Femur (tissue), 1 donor: ENCODE measurements at places on chromosomes 4 and X.
A peak's percentile ranks its signal among the peaks of the same experiment; 100 is the strongest.

- DNase-seq, result no peak
These were observed 53.8 kb downstream of the CXCL1 start for GRCh38 chr4:73922766-73923630.

DNA sequence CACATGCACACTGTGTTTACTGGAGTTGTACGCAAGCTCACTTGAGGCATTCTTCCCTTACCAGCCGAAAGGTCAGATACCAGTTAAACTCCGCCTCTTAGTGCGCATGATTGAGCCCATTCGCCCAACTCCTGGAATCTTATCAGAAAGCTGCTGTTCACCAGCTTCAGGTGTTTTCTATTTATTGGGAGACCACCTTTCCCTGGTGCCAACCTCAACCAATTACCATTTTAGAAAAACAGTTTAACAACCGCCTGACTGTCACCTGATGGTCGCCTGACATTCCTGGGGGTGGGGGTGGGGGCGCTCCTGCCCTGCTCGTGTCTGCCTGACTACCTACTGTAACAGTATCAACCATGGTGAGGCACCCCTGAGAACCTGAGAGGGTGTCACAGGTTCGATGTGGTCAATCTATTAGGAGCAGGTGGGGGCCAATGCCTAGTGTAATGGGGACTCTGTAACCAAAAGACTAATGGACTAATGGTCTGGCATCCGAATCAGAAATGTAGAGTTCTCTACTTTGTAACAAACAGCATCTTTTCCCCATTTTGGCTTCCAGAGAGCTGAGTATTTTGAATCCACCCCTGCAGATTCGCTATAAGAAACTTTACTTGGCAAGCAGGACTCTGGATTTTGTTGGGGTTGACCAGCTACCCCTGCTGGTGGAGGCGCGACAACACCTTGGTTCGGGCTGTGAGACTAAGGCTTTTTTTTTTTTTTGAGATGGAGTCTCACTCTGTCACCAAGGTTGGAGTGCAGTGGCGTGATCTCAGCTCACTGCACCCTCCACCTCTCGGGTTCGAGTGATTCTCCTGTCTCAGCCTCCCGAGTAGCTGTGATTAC lies 58.2 kb upstream of the ZNF157 start:
- peak; percentile 57 for DNase-seq

- no peak for DNase-seq
These were observed 146.6 kb upstream of the FAM47C start for GRCh38 chrX:36861601-36862000.

DNA sequence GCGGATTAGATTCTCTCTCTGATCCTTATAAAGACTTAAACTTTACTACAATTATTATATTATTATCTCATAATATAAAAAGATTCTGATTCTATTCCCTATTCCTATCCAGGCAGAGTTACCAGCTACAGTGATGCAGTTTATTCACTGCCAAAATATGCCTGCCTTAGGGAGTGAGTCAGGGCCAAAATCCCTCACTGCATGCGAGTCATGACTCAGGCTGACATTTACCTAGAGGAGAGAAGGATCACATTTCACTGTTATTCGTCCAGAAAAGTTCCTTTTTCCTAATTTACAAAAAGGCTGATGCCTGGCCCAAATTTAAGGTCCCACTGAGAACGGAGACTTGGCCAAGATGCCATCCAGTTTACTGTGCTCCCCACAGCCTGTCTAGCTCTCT lies 168.5 kb upstream of the LDB2 start:
- DNase-seq, result peak; percentile 23

- DNase-seq, result no peak
These were observed 19.2 kb downstream of the OTC start for GRCh38 chrX:38371641-38372040.

DNA sequence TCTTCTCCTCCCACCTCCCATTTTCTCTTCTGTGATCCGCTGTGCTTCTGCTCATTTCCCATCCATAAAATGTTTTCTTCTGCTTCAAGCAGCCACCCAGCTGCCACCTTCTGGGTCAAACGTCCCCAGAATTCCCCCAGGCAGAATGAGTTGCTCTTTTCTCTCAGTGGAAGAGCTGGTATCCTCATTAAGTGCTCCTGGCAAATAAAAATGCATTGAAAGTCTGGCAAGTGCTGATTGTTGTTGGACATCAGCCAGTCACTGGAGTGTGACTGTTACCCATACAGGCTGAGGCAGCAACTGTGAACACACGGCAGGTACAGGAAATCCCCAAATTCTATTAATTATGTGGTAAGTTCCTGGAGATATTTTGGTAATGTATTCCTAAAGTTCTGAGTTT lies 52.6 kb downstream of the LIMCH1 start:
- peak; percentile 44 for DNase-seq

DNA sequence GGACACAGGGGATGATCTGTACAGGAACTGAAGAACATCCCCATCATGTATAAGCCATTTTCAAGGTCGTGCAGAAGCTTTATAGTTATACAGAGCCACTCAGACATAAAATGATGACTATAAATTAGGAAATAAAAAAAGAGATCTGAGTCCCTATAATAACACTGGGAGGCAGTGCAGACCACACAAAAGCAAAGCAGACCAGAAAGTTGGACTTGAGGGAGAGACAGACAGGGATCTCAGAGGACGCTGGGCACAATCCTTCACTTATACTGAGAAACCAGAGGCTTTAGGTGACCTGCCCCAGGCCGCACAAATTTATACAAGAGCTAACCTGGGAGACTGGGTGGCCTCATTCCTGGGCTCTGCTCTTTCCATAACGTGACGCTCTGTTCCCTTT lies 70.5 kb downstream of the HADH start:
- peak; percentile 40 for DNase-seq

- no peak for DNase-seq
These were observed 41.6 kb downstream of the APBB2 start for GRCh38 chr4:41172786-41173185.

GRCh38 chr4:164027805-164028204 lies 533.3 kb downstream of the TMA16 start:
- DNase-seq, result no peak

DNA sequence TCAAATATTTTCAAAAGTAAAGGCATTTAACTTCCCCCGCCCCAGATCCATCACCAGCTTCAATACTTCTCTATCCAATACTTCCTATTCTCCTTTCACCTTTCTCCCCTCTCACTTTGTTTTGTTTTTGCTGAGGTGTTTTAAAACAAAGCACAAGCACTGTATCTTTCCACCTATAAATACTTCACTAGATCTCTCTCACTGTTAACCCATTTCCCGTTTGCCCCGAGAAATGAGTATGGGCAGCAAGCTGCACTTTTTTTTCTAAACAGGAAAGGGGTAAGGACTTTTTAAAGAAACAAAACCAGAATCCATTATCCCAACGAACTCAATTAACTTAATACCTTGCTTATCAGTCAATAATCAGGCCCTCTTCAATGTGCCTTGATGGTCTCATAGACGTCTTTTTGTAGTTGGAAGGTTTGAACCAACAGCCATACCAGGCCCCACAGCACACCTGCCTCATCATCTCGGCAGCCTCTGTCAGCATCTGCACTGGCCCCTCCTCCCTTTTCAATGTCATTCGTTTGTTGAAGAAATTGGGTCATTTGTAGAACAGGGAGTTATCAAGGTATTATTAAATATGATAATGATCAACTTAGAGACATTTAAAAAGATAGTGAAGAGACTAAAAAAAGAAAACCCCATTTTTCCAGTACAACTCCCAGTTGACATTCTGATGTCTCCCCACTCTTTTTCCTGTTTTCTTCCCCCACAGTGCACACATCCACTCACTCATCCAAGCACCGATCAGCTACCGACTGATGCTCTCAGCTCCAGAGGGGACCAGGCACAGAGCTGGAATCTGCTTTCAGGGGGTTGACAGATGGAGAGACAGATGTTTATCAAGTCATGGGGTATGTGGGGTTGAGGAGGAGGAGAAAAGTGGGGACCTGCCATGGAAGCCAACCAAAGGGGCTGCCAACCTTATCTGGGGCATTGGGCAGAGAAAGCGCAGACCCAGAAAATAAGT lies 25.8 kb downstream of the CRMP1 start:
- DNase-seq, result no peak

DNA sequence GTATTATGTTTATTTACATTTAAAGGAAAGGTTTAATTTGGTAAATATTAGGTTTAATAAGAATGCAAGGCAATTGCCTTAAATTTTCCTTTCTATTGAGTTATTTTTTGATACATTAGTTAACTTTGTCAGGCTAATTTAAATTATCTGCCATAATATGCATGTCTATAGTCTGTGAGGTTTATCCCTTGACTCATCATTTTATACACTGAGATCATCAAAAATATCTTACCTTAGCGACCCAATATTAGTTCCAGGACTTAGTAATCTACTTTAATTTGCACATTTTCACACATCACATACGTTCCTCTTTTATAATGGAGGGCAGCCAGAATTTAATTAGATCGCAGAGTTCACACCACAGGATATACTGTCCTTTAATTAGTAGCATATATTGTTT lies 999.5 kb upstream of the GRID2 start:
- DNase-seq, result no peak

- DNase-seq, result no peak
These were observed 1.1 kb downstream of the MECP2 start for GRCh38 chrX:154096140-154097002.

- no peak for DNase-seq
These were observed 171.4 kb downstream of the FRMPD4 start for GRCh38 chrX:12309744-12310076.

DNA sequence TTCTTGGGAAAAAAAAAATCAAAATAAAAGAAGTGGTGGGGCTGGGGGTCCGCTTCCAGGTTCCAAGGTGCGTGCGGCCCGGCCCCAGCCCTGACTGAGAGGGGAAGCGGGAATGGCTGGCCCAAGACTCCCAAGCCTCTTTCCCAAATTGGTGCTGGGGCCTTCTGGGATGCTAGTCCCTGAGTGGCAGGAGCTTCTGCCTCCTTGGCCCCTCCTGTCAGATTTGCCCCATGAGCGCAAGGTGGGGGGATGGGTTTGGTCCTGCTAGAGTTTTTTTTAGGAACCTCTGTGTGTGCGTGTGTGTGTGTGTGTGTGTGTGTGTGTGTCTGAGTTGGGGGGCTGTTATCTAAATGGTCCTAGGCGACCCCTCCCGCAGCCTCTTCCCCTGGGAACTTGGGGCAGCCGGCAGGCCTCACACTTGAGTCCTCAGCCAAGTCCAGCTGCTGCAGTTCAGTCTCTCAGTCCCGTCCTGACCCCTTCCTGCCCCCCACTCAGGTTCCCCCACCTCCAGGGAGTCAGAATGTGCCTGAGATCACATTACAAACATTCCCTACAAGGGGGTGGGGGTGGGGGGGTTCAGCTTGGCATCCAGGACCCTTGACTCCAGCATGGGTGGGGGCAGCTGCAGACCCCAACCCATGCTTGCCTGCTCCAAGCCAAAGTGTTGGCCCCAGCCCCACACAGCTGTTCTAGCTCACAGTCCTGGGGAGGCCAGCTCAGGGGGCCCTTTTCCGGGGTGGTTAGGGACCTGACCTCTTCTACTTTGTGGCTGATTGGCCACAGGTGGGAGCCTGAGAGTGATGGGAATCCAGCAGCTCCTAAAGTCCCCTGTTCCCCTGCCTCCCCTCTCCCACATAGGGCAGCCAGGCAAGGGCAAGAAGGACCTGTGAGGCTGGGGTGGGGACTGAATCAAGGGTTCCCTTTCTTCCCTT lies 4.0 kb downstream of the EFNB1 start:
- DNase-seq, result no peak

DNA sequence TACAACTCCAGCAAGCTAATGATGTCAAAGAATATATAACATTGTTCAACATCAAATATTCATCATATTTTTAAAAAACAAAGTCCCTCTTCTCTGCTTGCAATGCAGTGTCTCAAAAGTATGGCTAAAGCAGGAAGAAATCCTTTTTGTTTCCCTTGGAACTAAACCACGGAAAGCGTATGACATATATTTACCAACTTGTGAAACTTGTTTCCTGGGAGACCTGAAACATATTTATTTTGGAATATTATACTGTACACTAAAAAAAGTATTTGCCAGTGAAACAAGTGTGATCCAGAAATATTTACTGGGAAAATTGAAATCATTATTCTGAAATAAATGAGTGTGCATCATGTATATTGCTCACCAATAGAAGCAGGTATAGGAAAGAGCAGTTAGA lies 156.0 kb upstream of the ANKRD50 start:
- DNase-seq, result no peak

GRCh38 chrX:106263817-106264216 lies 95.7 kb downstream of the PWWP3B start:
- no peak for DNase-seq

DNA sequence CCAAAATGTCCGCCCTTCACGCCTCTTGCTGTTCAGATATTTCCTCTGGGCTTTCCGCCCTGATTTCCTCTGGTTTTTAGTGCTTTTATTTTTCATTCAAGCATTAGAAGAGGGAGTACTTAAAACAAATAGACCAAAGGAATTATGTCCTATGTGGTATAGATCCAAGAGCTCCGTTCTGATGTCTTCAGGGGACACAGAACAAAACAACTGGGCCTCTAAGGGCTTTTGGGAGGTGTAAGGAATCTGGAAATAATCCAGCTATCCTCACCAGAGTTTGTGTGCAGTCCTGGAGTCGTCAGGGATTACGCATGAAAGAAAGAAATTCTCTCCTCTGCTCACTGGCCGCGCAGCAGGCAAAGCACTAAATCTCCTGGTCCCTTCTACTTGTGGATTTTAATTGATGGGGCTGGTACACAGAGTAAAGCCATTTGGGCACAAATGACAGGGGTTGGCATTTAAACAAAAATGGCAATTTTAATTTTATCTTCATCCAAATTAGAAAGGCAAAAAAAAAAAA lies 999.2 kb downstream of the ADGRL3 start:
- DNase-seq, result no peak

- DNase-seq, result no peak
These were observed 58.6 kb downstream of the ABLIM2 start for GRCh38 chr4:8099981-8100464.

DNA sequence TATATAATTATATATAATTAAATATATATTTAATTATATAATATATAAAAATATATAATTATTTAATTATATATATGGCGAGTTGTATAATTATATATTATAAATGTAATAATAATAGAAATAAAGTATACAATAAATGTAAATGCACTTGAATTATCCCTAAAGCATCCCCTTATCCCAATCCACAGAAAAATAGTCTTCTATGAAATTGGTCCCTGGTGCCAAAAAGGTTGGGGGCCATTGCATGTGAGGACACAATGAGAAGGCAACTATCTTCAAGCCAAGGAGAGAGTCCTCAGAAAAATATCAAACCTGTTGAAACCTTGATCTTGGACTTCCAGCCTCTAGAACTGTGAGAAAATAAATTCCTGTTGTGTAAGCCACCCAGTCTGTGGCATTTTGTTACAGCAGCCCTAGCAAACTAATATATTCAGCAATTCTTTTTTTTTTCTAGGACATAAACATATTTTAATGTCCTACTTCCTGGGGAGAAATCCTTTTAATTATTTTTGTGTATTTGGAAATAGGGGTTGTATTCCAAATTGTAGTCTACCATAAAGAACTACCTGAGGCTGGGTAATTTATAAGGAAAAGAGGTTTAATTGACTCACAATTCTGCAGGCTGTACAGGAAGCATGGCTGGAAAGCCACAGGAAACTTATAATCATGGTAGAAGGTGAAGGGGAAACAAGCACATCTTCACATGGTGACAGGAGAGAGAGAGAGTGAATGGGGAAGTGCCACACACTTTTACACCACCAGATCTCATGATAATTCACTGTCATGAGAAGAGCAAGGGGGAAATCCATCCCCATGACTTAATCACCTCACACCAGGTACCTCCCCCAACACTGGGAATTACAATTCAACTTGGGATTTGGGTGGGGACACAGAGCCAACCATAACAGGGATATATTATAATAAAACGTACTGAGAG lies 22.9 kb upstream of the CXCL2 start:
- no peak for DNase-seq
